AG09319 (cell line): ENCODE measurements at places on chromosomes 12 and 14.

GRCh38 chr12:915090-915489 is 34.4 kb downstream of the RAD52 start:
- no peak for DNase-seq

GRCh38 chr12:33926095-33926494 is 96.2 kb upstream of the ALG10 start:
- DNase-seq, result no peak

DNA sequence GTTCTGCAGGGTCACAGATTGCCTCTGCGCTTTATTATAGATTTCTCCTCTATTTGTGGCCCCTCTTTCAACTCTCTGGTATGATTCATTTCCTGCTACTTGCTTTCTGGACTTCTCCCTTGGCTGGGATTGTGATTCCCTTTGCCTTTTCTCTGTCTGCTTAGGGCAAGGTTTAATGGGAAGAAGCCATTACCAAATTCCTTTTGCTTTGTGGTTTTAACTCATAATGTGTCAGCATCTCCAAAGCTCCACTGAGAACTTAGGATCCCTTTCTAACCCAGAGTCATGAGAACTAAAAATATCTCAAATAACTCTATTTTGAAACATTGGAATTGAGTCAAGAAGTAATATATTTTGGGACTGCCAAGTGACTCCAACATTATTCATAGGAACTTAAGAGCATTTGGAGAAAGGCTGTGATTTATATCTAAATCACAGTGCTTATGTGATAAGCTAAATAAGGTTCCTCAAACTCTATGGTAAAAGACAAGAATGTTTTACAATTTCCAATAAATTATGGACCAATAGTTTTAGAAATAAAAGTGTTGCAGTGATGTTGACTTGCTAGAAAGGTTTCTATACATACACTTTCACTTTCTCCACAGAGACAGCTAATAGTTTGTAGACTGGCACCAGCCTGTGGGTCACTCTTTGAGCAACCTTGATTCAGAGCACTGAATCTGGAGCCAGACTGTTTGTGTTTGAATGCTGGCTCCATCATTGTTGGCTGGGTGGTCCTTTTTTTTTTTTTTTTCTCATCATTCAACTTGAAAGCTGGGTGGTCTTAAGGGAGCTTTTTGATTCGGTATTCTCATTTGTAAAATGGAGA is 93.9 kb downstream of the DACT1 start:
- DNase-seq, result peak; percentile 88

DNA sequence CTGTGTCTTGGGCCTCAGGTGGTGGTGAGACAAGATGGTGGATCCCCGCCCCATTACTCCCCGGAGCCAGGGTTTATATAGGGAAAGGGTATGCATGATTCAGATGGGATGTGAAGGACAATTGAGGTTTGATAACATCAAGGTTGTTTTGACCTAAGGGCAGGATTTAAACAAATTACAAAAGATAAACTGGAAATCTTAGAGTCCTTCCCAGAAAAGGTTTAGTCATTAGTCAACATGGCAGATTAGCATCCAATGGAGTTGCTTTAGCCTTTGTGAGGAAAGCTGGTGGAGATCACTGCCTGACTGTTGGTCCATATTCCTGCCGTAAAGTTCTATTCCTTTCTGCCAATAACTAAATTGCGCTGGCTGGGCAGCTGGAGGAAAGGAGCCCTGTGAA is 15.6 kb upstream of the FRMD6 start:
- no peak for DNase-seq

GRCh38 chr12:6697584-6698351 is 2.8 kb downstream of the PIANP start:
- peak; percentile 15 for DNase-seq
